ENCODE measurements at places on chromosomes 3 and 15.

- DNase-seq = peak; percentile 61
Measured at GRCh38 chr15:42137461-42138261, 18.8 kb downstream of the PLA2G4F start.

- DNase-seq = no peak
Measured at GRCh38 chr3:9433627-9434521, 36.5 kb downstream of the SETD5 start.

GRCh38 chr3:151227266-151227806 is 24.3 kb upstream of the GPR171 start:
- no peak for DNase-seq

DNA sequence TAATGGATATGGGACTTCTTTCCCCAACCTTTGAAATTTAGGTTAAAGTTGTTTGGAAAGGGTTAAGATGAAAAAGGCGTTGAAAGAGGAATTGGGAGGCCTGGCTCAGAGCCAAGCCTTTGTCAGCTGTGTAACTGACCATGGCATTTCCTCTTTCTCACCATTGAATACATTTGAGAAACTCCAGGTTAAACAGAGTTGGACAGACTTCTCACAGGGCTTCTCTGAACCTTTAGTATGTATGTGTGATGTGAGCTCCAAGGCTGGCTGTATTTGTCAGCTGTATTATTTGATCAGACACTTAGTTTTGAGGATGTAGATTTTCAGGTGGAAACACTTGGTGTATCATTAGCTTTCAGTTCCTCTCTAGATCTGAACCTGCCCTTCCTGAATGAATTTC is 136.4 kb upstream of the GOLGA6L4 start:
- DNase-seq = peak; percentile 6

DNA sequence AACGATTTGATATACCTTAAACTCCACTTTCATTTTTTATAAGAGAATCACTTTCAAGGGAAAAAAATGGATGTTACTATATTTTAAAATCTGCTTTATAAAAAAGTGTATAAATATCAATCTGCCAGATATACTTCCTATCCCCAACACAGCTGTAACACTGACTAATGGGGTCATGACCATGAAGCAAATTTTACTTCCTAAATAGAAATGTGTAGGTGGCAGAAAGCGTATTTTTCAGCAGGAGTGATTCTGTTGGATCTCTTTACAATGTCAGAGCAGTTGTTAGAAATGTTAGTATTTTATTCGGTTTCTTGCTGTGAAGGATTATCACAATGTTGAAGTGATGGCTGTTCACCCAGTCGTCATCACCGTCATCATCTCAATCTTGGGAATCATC is 5.5 kb upstream of the C15orf40 start:
- DNase-seq = no peak

DNA sequence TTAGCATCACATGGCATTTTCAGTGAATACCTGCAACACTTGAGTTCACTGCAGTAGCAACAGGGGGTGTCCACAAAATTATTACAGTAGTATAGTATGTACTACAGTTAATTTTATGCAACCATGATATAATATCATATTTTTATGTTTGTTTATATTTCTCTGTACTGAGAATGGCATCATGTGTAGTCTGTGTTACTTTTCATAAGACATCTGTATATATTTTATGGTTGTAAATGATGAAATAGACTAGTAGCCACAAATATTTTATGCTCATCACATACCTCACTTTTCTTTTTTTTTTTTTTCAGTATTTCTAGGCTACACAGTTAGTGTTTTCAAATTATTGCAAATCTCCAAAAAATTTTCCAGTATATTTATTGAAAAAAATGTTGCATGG is 22.4 kb downstream of the PHLDB2 start:
- no peak for DNase-seq

DNA sequence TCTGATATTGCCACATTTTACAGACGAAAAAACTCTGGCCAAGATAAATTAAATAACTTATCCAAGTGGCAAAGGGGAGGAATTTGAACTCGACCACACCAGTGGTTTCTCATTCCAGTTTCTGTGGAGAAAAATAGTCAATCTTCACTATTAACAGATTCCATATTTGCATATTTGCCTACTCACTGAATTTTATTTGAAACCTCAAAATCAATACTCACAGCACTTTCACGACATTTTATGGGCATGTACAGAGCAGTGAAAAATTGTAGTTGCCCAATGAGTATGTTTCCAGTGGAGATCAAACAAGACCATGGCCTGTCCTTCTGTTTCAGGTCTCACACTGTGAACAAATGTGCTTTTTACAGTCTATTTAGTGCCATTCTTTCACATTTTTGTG is 374.3 kb downstream of the MAGI1 start:
- peak; percentile 8 for DNase-seq

DNA sequence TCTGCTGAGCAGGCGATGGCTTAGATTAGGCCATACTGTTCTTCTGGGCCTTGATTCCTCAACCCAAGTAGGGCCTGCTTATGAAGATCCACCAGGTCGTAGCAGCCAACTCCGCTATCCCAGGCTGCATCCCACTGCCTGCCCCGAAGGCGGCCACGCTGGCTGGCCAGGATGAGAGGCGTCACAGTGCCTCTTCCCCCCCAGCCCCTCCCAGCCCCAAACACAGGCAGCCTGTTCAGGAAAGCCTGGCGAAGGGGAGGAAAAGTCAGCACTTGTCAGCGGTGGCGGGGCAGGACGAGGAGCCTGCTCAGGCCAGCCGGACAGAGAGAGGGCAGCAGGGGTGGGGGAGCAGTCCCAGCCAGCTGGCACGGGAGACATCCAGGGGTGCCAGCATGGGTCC is 11.2 kb downstream of the PTH1R start:
- DNase-seq = no peak

GRCh38 chr15:53490341-53490740 is 269.1 kb downstream of the WDR72 start:
- no peak for DNase-seq

DNA sequence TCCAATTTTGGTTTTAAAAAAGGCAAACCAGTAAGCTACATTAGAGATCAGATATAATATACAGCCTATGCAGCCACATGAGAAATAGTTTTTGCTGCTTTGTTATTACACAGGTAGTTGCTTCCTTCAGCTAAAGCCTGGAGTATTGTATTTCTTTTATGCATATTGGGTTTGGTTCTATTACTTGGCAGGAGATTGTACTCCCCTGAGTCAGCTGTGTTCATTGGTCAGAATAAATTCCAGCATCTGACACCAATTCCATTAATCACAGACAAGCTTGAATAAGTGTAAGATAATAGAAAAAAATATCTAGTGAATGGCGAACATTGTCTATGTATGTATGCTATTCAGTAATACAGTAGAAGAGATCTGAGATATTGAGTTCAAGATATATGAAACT is 26.1 kb upstream of the ZCWPW2 start:
- peak; percentile 49 for DNase-seq

DNA sequence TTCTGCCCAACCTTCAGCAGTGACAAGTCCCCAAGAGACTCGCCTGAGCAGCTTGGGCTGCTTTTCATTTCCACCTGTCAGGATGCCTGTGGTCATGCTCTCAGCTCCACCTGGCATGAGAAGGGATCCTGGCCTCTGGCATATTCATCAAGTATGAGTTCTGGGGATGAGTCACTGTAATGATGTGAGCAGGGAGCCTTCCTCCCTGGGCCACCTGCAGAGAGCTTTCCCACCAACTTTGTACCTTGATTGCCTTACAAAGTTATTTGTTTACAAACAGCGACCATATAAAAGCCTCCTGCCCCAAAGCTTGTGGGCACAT is 3.5 kb downstream of the MYD88 start:
- DNase-seq = no peak

- DNase-seq = no peak
Measured at GRCh38 chr15:26767169-26767670, 5.6 kb downstream of the GABRB3 start.

- peak; percentile 99 for DNase-seq
Measured at GRCh38 chr3:150370122-150370602, 37.9 kb upstream of the TSC22D2 start.

DNA sequence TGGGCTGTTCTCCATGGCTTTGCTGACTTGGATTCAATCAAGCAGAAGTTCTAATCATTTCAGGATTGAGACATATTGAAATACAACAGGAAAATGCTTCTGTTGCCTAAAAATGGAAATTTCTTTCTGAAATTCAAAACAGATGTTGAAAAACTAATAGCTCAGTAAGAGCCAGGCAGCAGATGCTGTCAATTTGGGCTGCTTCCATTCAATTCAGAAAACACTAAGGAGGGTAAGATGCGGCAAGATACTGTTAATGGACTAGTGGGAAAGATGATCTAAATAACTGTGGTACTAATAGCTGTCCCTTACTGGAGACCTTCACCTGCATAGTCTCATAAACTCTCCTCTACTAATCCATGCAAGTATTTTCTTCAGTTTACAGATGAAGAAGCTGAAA is 53.5 kb downstream of the DGKG start:
- DNase-seq = no peak

DNA sequence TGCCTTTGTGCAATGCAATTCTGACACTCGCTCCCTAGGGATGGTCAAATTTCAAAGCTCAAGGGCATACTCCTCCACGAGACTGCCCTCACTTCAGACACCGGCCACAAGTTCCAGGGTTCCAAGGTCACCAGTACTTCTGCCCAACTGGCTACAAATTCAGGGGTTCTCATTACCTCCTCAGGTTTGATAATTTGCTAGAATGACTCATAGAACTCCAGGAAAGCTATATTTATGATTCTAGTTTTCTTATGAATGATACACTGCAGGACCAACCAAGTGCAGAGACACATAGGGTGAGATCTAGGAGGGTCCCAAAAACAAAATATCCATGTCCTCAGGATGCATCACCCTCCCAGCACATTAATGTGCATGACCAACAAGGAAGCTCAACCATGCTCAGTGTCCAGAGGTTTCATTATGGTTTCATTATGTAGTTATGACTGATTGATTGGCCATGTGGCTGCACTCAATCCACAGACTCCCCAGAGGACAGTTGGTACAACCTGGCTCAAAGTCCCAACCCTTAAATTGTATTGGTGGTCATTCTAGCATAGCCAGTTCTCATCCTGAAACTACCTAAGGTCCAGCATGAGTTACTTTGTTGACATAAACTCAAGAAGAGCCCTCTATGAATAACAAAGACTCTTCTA is 170.4 kb upstream of the LRRN1 start:
- DNase-seq = no peak

DNA sequence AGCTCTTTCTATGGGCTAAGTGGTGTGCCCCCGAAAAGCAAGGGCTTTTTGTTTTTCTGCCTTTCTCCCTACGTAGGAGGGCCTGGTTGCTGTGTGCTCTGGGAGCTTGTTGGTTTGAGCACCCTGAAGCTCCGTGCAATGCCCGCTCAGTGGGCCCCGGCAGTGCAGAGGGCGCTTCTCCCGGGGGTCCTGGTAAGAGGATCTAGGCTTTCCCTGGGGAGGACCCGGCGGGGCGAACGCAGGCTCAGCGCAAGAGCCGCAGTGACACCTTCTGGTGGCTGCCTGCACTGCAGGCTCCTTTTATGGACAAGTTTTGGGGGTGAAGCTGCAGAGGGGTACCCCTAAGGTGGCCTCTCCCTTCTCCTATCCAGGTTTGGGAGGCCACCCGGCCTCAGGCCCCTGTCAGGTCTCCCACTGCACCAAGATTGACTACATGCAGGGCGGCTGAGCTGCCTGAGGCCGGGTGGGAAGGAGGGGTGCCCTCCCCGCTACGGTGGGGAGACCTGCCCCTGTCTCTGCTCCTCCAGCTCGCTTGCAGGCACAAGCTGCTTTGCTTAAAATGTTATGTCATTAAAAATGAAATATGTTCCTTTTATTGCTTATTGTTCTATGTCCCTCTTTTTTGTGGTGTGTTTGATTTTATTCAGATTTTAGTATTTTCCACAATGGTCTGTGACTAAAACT is 387.9 kb downstream of the GABRG3 start:
- DNase-seq = no peak

DNA sequence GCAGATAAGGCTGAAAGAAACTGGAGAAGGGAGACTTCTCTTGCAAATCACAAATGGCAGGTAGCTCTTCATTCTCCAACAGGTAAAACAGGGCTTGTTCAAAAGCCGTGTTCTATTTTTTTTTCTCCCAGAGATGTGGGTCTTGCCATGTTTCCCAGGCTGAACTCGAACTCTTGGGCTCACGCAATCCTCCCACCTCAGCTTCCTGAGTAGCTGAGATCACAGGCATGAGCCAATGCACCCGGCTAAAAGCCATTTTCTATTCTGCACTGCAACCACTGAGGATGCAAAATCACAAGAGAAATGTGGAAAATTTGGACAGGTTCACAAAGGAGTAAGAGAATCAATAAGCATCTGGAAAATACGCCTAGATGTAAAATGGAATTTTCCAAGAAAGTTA is 19.5 kb downstream of the EIF4E3 start:
- no peak for DNase-seq

DNA sequence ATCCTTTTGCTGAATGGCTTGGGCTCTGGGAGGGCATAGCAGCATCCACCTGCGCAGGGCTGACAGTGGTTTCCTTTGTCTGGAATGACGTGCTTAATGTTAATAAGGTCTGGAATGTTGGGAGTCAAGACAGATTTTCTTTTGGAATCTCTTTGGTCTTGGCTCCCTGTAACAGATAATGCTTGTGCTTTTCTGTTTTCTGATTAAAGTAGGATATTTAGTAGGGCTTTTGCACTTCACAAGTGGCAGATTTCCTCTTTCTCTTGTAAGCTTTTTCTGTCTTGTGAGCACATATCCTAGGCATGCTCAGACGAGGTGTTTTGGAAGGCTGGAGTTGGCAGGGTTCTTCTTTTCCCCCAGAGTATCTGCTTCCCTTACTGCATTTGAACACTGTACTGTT is 189.6 kb downstream of the GHSR start:
- DNase-seq = peak; percentile 43

GRCh38 chr3:185677146-185677829 is 91.2 kb downstream of the SENP2 start:
- DNase-seq = peak; percentile 78

Data from EH (cell line).